ENCODE measurements at places on chromosomes 6 and 20.

DNA sequence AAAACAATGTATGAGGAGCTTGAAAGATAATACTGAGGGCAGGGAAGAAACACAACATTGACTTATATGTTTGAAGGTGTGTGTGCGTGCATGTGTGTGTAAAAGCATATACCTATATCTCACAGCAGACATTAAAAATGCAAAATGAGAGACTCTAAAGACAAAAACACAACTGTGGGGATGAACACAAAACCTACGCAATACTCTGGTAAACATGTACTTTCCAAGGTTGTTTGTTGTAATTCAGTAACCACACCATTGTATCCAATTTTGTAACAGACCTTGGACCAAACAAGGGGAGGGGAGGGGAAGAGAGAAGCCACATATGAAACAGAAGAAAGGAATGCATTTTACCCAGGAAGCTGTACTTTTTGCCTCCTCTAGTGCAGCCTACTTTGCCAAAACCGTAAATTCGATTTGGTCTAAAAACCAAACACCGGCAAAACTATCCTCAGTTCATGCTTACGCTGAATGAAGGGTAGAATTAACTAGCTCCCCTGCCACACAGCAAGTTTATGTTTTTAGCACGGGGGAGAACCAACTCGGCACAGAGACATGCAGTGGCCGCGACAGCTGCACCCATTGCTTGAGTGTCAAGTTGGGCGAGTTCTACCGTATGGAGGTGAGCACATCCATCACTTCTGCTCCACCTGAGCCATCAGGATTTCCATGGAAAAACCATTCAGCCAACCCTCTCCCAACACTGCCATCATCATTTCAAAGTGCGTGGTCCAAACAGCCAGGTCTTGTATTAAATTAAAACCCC lies 50.0 kb downstream of the CNKSR3 start:
- DNase-seq, result no peak

DNA sequence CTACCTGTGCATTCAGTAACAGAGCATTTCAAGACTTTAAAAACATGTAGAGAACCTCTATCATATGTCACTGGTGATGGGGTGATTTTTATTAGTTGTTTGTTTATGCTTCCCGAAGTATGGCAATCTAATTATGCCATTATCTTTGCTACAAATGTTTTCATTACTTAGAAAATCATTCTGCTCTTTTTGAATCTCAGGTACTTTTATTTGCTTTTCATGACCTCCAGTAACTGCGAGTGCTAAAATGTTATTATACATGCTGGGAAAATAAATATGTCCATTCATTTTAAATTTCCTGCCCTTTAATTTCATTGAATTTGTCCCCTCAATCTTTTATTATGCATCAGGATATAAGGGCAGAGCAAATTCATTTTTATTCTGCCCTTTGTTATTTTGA lies 515.7 kb downstream of the NKAIN2 start:
- DNase-seq, result no peak

GRCh38 chr6:14711704-14712379 lies 534.0 kb upstream of the JARID2 start:
- no peak for DNase-seq

- no peak for DNase-seq
These were observed 1.4 kb downstream of the PHACTR1 start for GRCh38 chr6:12718015-12718414.

GRCh38 chr6:148709577-148709976 lies 37.3 kb upstream of the UST start:
- DNase-seq, result no peak

- DNase-seq, result no peak
These were observed 120.8 kb downstream of the AGPAT4 start for GRCh38 chr6:161152907-161153662.

GRCh38 chr20:20736303-20736702 lies 23.9 kb upstream of the RALGAPA2 start:
- DNase-seq, result no peak

DNA sequence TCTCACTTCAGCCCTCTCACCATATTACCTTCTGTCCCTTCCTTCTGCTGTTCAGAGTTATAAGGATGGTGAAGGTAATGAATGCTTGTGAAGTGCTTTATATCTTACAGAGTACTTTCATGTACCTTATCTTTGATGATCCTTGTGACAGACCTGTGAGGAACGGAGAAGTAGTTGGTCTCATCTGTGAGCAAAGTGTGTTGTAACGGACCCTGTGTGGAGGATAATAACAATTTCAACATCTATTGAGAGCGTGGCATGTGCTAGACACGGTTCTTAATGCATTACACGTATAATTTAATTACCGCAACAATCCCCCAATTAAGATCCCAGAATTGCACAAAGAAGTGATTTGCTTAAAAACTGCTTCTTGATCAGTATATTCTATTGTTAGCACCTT lies 124.6 kb downstream of the ANKS1A start:
- no peak for DNase-seq

GRCh38 chr6:117072781-117073180 lies 192.6 kb upstream of the VGLL2 start:
- DNase-seq, result no peak

DNA sequence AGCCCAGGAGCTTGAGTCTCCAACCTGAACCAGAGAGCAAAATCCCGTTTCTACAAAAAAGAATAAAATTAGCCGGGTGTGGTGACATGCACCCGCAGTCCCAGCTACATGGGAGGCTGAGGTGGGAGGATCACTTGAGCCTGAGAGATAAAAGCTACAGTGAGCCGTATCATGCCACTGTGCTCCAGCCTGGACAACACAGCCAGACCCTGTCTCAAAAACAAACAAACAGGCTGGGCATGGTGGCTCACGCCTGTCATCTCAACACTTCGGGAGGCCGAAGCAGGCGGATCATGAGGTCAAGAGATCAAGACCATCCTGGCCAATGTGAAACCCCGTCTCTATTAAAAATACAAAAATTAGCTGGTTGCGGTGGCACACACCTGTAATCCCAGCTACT lies 11.4 kb upstream of the PTCRA start:
- DNase-seq, result no peak

- DNase-seq, result peak; percentile 60
These were observed at the start of gene DLK2 for GRCh38 chr6:43455531-43456428. Gene DLK2, minus strand, starts transcription at chr6:43455548. Its CDS starts 723 bp downstream, at chr6:43454825.

- DNase-seq, result no peak
These were observed 16.2 kb downstream of the CST7 start for GRCh38 chr20:24965065-24965919.

- DNase-seq, result no peak
These were observed 12.0 kb downstream of the GATA5 start for GRCh38 chr20:62463651-62464424.

DNA sequence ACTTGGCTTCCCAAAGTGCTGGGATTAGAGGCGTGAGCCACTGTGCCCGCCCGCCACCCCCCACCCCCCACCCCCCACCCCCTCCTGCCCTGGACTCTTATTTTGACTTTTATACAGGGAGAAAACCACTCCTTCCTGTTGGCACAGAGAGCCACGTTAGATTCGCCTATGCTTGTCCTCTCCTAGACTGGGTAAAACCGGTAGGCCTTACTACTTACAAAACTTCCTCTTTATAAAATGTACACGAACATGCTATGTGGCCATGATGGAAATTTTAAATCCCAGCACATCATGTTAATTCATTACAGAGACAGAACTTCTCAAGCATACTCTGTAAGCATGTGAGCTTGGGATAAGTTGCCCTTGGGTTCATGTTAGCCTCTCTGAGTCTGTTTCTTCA lies 124.2 kb downstream of the SLC24A3 start:
- peak; percentile 41 for DNase-seq

GRCh38 chr20:5600982-5601381 lies 149.2 kb upstream of the SHLD1 start:
- DNase-seq, result no peak

DNA sequence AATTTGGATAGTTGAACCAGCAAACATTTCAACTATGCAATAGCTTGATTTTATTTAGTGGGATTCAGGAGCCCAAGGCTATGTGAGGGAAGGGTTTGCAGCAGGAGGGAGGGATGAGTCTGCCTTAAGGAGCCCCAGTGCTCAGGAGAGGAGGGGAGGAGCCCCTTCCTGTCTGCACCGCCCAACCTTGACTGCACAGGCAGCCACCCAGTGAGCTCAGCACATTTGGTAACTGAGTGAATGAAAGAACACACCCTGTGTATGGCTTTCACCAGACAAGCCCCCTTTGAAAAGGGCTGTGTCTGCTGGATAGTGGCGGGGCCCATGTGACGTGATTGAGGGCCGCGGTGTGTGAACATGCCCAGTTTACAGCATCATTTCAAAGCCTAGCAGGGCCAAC lies 17.0 kb downstream of the DACT2 start:
- peak; percentile 50 for DNase-seq

- no peak for DNase-seq
These were observed 29.0 kb upstream of the TMEM244 start for GRCh38 chr6:129890164-129890563.

GRCh38 chr6:127515794-127516661 lies 3.1 kb downstream of the MTCL3 start:
- DNase-seq, result peak; percentile 87

GRCh38 chr6:129105793-129106192 lies 222.9 kb downstream of the LAMA2 start:
- no peak for DNase-seq

GRCh38 chr6:57256541-57256940 lies 34.4 kb upstream of the RAB23 start:
- peak; percentile 26 for DNase-seq

DNA sequence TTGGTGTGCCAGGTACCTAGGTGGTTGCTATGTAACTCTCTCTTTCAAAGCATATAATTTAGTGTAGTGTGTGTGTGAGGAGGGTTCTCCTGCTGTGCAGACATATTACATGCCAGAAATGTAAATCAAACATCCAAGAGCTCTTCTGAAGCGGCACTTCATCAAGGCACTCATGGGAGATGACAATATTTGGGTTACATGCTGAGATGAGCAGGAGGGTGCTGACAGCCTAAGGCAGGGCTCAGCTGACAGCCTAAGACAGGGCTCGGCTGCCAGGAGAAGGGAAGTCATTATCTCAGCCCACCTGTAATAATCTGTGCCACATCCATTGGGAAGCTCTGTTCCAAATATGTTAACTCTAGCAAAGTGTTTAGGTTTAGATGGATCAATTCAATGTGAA lies 39.1 kb downstream of the ADGRF5 start:
- DNase-seq, result no peak

DNA sequence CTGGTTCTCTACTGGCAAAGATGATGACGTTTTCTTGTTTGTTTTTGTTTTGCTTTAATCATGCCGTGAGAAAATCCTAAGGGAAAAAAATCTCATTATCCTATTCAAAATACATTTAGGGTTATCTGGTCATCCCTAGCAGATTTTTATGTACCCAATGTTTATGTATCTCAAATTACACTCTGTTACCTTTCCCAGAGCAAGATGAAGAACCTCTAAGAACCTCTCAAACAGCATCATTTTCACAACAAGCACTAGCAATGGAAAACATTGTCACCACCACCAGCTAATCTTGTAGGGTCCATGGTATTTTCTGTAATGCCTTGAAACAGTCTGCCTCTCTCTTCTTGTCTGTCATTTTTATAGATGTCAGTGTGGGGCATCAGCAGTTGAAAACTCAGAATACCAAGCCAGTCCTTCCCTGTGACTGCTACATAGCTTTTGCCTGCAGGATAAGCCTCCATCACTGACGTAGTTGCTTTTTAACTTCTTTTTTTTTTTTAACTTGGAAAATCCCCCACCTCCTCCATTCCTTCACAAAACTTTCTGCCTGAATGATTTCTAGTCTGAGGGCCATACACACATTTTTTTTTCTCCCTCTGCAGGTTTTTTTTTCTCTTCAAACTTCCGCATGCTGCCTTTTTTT lies 2.4 kb upstream of the SNAP25 start:
- peak; percentile 18 for DNase-seq

- DNase-seq, result no peak
These were observed 67.8 kb upstream of the SASH1 start for GRCh38 chr6:148274809-148275208.

GRCh38 chr6:131130554-131130940 lies 4.7 kb upstream of the AKAP7 start:
- no peak for DNase-seq

DNA sequence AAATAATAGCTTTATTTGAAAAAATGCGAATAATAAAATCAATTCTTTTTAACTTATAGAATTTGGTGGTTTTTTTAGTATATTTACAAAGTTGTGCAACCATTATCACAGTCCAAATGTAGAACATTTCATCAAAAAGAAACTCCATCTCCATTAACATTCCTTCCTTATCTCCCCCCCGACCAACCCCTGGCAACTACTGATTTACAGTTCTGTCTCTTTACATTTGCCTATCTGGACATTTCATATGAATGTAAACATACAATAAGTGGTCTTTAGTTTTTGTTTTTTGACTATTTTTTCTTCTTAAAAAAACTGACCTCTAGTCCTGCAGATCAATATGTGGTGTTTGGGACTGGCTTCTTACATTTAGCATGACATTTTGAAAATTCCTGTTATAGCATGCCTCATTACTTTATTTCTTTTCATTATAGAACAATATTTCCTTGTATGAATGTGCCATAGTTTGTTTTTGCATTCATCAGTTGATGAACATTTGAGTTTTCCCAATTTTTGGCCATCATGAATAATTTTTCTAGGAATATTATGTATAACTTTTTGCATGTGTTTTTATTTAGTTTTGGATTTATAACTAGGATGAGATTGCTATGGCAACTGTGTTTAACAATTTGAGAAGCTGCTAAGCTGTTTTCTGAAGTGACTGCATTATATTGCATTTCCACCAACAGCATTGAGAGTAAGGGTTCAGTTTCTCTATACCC lies 344.7 kb downstream of the NKAIN2 start:
- DNase-seq, result no peak

DNA sequence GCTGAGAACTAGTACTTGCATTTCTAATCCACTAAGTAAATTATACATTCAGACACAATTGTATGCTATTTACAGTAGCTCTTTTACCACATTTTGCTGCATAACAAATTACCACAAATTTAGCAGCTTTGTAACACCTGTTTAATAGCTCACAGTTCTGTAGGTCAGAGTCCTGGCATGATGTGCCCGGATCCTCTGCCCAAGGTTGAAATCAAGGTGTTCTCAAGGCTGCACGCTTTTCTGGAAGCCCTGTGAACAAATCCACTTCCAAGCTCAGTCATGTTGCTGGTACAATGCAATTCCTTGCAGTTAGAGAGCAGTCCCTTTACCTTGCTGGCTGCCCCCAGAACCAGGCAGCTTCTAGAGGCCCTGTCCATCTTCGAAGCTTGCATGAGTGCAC lies 716.0 kb downstream of the HACE1 start:
- DNase-seq, result no peak

DNA sequence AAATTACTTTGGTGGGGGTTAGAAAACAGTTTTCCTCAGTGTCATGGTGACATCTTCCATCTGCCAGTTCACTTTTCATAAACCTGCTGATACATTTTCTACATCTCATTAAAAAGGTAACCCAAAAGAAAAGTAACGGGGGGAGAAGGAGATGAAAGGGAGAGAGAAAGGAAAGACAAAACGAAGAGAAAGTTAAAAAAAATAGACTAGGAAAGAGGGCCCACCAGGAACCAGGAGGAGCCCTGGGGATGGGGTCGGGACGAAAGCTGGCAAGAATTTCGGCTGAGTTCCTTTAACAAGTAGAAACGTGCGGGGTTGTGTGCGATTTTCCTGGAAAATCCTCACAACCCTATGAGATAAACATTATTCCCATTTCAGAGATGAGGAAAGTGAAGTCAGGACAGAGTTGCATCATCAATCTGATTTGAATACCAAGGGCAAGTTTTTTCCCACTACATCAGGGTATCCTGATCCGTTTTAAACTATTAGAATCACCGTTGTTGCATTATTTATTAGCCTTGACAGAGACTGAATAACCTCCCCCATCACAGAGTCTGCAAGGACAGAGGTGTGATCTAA lies 53.4 kb upstream of the TPD52L1 start:
- DNase-seq, result no peak

GRCh38 chr6:1603708-1604107 lies 6.0 kb upstream of the FOXC1 start:
- DNase-seq, result no peak

Measured in stomach (tissue), 19 donors.